ENCODE measurements at places on chromosomes 2 and 18. TPM values are rescaled to one million over a fixed set of nuclear protein-coding genes. Genes with fewer than 3 reads are reported as not detected.

The ANO7 gene
- under 0.01 TPM for total RNA-seq

The APCDD1 gene
- total RNA-seq: 115 TPM

The KCNG3 gene
- 0.40 TPM for total RNA-seq

DNA sequence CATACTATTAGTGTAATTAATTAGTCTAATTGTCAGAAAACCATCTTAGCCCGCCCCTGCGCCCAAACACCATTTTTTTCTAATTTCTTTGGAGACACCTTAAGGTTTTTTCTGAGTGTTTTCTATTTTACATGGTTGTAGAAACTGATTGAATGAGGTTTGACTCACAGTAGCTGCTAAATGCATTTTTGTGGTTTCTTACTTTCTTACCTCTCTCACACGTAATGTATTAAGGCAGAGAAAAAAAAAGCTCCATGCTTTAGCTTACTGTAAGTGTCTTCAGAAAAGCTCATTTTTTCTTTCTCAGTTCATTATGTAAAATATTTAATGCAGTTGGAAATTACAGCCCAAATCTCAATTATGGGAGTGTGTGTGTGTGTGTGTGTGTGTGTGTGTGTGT is 548.5 kb upstream of the LRRTM4 start:
- DNase-seq: no peak
- no peaks in the 10 kb centered on the region for H3K27me3 ChIP-seq
- H3K27ac ChIP-seq: no peak overlapping the region
- no peak overlapping the region for H3K4me3 ChIP-seq

DNA sequence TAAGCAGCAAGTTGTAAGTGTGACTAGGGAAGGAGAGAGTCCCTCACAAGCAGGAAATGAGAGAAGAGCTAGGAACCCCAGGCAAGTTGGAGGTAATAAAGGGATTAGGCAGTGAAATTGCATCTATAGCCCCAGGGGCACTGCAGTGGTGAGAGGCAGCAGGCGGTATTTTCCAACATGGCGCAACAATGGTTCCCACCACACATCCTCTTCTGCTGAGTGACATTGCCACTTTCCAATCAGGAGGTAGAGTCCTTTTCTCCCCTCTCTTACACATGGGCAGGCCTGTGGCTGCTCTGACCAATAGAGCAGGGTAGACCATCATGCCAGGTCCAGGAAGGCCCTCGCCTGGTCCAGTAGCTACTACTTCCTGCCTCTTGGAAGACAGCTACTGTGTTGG is 86.6 kb downstream of the DNER start:
- H3K27me3 ChIP-seq: no peaks in the 10 kb centered on the region
- DNase-seq: no peak
- H3K36me3 ChIP-seq: no peaks in the 10 kb centered on the region
- no peak overlapping the region for H3K4me3 ChIP-seq
- H3K4me1 ChIP-seq: no peaks in the 10 kb centered on the region
- no peak overlapping the region for H3K27ac ChIP-seq

DNA sequence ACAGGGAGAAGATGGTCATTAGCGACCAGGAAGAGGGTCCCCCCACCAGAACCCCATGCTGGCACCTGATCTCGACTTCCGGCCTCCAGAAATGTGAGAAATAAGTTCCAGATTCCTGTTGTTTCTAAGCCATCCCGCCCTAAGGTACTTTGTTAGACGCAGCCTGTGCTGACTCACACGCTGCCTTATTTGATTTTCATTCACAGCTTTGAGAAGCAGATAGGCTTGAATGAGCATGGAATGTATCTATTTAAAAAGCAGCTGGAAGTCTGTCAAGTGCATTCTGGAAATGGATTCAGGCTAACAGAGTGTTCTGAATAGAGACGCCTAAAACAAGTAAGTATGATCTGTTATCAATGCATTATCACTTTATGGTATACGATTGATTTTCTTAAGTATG is 8.3 kb upstream of the IL1R2 start:
- H3K36me3 ChIP-seq: no peaks in the 10 kb centered on the region
- DNase-seq: no peak
- H3K27me3 ChIP-seq: no peaks in the 10 kb centered on the region
- H3K27ac ChIP-seq: no peak overlapping the region
